ENCODE measurements at places on chromosomes 3 and 15.
A peak's percentile ranks its signal among the peaks of the same experiment; 100 is the strongest.

GRCh38 chr3:29655015-29655747 lies 374.3 kb downstream of the RBMS3 start:
- no peak for DNase-seq

DNA sequence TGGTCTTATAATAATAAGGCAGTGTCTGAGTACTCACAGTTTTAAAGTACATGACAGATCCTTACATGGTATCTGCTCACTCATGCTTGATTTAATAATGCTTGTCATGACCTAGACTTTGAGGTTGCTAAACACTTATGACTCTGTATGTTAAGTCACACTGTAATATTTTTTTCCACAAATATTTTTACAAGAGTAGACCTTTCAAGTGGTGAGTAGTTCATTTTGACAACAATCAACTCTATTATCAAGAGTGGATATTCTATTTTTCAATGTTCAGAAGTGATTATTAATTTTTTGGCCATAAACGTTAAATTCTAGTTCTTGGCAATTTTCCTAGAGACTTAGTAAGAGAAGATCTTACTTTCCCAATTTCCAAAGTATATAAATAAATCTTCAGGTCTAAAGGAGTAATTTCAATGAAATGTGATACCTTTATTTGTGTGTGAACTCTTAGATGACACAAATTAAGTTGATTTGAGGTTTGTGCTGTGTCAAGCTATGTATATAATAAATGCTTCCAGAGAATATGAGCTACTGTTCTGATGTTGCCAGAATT lies 104.5 kb downstream of the NLGN1 start:
- DNase-seq, result no peak

- DNase-seq, result no peak
Observed at GRCh38 chr3:13849018-13849417, 30.9 kb downstream of the WNT7A start.

- DNase-seq, result no peak
Observed at GRCh38 chr3:126850370-126851085, 132.4 kb upstream of the PLXNA1 start.

DNA sequence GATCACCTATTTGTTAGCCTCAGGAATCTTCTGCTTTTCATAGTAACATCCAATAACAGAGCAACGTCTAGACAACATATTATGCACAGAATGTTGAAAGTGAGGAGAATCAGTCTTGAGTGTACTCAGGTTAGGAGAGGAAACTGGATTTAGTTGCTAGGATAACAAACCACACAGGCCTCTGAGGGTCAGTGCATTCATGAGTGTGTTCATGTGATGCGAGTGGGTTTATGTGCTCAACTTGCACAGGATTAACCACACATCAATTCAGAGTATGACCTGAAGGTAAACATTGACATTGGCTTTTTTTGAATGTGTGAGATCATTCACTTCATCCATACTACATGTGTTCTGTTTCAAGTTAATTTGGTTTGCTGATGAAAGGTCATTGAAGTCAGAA lies 287.6 kb downstream of the DIPK2A start:
- no peak for DNase-seq

GRCh38 chr3:162719684-162720341 lies 1223.2 kb downstream of the OTOL1 start:
- peak; percentile 87 for DNase-seq

DNA sequence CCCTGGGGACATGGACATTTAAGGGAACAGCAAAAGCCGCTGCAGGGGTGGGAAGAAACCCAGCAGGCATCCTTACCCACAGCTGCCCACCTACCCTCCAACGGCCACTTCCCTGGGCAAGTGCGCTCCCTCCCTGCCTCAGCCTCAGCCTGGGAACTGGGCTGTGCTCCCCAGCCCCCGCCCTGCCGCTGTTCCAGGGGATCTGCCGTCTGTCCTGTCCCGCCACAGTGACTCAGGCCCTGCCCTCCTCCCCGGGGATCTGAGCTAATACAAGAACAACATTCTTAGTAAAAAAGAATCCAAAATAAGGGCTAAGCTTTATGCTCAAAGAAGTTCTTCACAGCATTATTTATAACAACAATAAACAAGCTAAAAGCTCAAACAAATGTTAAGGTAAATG lies 7.4 kb upstream of the IQSEC1 start:
- DNase-seq, result no peak

DNA sequence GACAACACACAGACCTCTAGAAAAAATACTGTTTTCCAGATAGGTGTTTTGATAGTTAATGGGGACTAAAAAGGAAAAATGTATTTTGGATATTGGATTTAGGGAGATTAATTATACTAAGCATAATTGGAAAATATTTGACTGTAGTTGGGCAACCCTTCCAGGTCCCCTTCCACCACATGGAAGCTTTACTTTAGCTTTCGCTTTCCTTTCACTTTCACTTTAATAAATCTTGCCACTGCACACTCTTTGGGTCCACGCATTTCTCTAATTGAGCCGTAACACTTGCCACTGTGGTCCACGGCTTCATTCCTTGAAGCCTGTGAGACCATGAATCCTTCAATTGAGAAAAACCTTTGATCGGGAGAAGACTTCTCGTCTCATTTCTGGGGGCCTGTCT lies 15.5 kb downstream of the GLDN start:
- no peak for DNase-seq

GRCh38 chr3:52479877-52480575 lies 15.1 kb upstream of the STAB1 start:
- no peak for DNase-seq

DNA sequence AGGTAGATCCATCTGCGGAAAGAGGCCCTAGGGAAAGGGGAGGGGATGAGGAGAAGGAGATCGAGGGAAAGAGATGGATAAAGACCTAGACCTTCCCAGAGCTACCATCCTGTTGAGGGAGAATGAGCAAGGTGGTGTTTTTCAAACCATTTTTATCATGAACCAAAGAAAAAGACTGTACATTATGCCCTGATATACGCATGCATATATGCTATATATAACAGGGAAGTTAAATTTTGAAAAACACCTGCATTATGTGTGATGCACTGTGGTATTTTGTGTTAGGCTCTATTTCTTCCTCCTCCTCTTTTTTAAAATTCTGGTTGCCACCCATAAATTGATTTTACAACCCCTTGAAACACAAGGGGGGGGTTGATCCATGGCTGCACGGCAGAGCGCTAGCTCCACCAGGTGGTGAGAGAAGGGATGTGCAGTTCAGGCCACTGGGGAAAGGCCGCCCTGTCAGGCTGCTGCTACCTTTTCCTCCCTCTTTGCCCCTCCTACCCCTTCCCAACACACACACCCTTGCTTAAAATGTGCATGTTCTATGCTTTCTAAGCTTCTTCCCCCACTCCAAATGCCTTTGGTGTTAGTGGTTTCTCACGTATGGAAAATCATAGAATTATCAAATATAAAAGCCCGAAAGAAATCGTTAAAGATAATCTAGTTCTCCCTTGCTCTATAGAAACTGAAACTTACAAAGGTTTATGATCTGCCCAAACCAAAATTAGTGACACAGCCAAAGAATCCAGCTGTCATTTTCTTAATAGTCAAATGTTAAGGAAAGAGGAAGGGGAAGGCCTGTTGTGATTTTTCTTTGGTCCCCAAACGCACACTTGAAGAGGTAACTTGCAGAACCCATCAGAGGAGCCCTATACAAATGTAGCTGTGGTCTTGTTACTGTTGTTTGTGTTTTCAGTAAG lies 262.0 kb upstream of the UMPS start:
- no peak for DNase-seq

DNA sequence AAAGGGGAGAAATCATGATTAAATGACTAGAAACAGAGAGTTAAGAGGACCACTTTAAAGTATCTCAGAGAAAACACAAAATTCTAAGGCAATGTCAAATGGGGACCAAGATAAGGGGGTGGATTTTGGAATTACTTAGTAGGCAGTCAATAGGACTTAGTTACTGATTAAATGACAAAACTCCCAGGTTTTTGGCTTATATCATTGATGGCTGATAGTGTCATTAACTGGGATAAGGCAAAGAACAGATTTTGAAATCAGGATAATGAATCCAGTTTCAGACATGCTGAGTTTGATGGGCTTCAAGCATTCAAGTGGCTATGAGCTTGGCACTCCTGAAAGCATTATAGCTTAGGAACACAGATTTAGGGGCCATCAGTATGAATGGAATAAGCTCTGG lies 53.9 kb downstream of the TOP2B start:
- no peak for DNase-seq

GRCh38 chr3:10666621-10667020 lies 149.4 kb upstream of the SLC6A11 start:
- DNase-seq, result no peak

DNA sequence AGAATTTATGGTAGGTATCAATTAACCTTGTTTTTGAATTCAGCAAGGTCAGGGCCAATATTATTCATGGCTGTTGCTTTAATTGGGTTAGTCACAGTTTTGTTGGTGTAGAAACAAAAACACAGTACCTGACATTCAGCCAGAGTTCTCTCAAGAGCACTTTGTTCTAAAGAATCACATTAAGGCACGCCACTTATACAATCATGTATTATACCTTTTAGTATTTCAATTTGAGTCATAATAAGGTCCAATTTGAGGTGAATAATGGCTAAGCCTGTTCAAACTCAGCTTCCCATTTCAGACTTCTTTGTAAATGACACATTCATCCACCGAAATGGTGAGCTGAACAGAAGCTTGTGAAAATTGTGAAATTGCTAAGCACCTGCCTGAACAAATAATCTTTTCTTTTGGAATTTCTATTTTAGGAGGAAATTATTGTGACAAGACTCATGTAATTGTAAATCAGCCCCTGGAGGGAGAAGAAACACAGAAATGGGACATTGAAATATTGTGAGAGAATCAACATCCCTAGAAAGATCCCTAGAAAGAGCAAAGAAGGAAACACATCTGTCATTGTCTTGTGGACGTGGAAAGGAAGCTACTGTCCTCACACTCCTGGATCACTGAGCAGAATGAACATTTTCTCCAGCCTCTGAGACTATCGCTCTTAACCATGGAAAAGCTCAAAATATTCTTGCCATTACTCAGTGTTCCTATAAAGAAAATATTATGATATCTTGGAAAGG lies 29.3 kb downstream of the RIOX2 start:
- no peak for DNase-seq

DNA sequence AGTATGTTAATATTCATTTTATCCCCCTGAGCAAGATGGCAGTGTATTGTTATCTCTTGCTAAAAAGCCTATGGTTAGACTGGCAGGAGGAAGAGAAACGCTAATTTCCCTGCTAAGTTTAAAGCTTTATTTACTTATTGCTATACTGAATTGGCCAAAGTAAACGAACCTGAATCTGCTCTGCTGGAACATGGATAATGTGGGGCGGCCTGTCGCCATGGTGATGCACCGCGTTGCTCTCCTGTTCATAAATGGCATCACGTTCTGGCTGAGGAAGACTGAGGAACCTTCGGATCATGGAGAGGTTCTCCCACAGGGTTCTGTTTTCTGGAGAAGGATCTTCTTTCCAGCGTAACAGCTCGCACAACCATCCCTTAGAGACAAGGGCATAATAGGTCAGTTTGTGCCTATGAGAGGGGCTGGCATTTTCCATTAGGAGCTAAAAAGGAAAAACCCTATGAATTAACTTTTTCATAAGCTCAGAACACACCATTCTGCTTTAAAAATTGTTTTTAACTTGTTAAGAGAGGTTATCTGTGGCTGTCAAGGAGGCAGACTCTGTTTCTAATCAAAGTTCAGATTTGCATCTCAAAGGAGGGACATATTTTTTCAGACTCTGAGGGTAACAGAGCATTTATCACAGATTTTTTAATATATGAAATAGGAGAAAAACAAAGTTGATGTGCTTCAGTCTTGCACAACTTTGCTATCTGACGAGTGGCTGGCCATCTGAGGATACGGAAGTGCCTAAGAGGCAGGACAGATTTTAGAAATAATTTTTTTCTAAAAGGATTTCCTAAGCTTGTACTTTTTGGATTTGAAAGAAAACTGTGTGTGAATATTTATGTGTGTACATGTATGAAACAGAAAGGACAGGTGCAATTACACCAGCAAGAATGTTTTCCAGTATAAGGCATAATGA lies 73.1 kb downstream of the SATB1 start:
- DNase-seq, result no peak

- DNase-seq, result no peak
Observed at GRCh38 chr3:31081018-31081662, 186.7 kb upstream of the GADL1 start.

DNA sequence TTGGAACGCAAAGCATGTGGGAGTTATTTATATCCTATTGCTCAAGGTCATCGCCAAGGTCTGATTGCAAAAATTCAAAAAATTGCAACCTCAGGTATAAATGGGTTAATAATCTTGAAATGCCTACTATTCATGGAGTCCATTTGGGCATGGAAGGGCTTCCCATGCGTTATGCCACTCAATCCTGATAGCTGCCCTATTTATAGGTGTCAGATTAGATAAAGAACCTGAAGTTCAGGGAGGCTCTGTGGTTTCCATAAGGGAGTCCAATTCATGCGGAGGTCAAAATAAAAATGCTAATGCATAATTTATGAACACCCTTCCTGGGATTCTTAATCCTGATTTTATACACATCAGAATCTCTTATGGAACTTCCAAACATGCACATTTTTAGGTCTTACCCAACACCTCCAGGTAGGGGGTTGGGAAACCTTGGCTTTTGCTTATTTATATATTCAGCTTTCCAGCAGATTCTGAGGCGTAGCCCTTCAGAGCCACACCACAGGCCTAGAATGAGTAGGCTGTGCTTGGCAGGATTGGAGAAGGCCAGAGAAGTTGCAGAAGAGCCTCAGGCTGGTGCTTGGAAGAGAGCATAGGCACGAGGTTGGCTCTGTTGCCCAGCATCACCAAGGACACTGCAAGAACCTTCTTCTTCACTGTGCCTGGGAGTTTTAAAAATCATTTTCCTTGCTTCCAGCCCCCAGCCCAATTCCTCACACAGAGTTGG lies 324.4 kb upstream of the CFAP20DC start:
- no peak for DNase-seq

GRCh38 chr15:52261498-52262242 lies 33.9 kb downstream of the MYO5C start:
- DNase-seq, result no peak

DNA sequence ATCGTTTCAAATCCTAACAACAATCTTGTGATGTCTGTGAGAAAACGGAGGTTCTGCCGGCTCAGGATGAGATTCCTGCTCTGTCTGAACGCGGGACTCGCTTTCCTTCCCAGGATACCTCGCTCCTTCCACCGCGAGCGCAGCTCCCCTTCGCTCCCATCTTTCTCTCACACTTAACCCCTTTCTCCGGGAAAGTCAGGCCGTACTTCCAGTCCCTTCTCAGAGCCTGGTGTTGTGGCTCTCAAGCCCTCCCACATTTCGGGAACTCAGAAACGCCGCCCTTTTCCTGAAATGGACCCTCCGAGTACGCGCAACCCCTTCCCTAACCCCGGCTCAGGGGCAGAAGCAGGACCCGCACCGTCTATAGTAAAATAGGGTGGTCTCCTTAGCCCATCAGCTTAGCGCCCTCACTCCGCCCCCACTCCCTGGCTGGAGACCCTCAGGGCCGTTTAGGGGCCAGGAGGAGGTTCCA lies 378 bp upstream of the FEM1B start:
- no peak for DNase-seq

GRCh38 chr3:65070968-65071367 lies 383.2 kb upstream of the ADAMTS9 start:
- DNase-seq, result no peak

- no peak for DNase-seq
Observed at GRCh38 chr3:40725031-40725430, 200.3 kb downstream of the ZNF621 start.
